ENCODE measurements at places on chromosomes 2 and 18. TPM values are rescaled to one million over a fixed set of nuclear protein-coding genes. Genes with fewer than 3 reads are reported as not detected.
A peak's percentile ranks its signal among the peaks of the same experiment; 100 is the strongest.

- H3K27ac ChIP-seq, result no peak overlapping the region
- no peaks in the 10 kb centered on the region for H3K4me1 ChIP-seq
- H3K36me3 ChIP-seq, result no peaks in the 10 kb centered on the region
- no peak for DNase-seq
These were observed 29.9 kb upstream of the STAT4 start for GRCh38 chr2:191180713-191181112.

Gene CHRND
- not detected for total RNA-seq

Gene EML4
- 167 TPM for total RNA-seq

DNA sequence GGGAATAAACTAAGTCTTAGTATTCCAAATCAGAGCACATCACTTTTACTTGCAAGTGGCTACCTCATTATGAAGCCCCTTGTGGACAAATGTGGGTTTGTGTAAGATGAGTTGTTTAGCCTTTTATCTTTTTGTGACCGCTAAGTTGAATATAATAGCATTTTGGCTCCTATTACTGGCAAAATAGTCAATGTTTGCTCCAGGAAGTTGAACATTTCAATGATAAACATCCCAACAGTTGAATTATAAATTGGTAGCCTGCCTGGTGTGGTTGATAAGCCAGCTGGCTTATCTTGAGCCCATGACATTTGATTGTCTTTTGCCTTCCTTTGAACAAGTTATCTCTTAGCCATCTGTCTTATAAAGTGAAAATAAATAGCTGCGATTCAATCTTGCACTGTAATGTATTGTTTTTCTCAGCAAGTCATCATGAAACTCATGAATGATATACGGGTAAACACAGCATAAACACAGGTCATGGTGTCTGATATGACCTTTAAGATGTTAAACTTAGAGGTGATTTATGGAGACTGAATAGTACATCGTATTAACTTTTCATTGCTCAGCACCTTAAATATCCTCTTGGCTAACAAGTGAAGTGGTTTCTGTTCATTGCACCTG, 338.4 kb downstream of the SOCS6 start:
- no peak overlapping the region for H3K4me3 ChIP-seq
- no peak for DNase-seq
- no peak overlapping the region for H3K27ac ChIP-seq
- no peaks in the 10 kb centered on the region for H3K27me3 ChIP-seq
- H3K36me3 ChIP-seq, result no peaks in the 10 kb centered on the region

Gene RANBP2
- 109 TPM for total RNA-seq

Gene ST8SIA5
- total RNA-seq, result 0.04 TPM

GRCh38 chr2:16707014-16707623, 41.5 kb upstream of the CYRIA start:
- no peaks in the 10 kb centered on the region for H3K4me1 ChIP-seq
- no peak overlapping the region for H3K4me3 ChIP-seq
- H3K27ac ChIP-seq, result no peak overlapping the region
- no peak for DNase-seq

- H3K4me1 ChIP-seq, result no peaks in the 10 kb centered on the region
- H3K36me3 ChIP-seq, result no peaks in the 10 kb centered on the region
- H3K4me3 ChIP-seq, result no peak overlapping the region
- H3K27ac ChIP-seq, result no peak overlapping the region
These were observed 150.6 kb downstream of the RIF1 start for GRCh38 chr2:151560289-151560688.

GRCh38 chr18:35464831-35465279, 32.9 kb downstream of the INO80C start:
- no peaks in the 10 kb centered on the region for H3K4me1 ChIP-seq
- no peaks in the 10 kb centered on the region for H3K27me3 ChIP-seq
- no peak overlapping the region for H3K4me3 ChIP-seq
- no peak for DNase-seq

Gene CABYR
- total RNA-seq, result 12.0 TPM

DNA sequence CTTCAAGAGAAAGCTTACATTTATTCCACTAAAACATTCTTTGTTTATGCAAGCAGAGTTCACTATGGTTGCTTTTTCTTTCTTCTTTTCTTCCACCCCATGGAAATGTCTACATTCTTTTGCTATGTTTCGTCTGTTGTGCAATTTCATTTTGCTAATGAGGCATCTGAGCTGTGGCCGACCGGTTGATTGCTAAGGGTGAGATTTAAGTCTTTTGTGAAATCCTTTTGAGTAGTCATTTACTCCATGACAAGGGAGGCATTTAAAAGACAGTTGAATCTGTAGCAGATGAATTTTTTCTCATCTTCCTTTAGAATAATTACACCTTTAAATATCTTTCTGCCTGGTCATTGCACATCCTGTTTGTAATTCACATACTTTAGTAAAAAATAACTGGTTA, 324.1 kb upstream of the THUMPD2 start:
- peaks cover 38% of the 10 kb centered on the region for H3K4me1 ChIP-seq
- no peaks in the 10 kb centered on the region for H3K27me3 ChIP-seq
- peak; percentile 20 for DNase-seq
- no peak overlapping the region for H3K27ac ChIP-seq
- no peaks in the 10 kb centered on the region for H3K36me3 ChIP-seq

DNA sequence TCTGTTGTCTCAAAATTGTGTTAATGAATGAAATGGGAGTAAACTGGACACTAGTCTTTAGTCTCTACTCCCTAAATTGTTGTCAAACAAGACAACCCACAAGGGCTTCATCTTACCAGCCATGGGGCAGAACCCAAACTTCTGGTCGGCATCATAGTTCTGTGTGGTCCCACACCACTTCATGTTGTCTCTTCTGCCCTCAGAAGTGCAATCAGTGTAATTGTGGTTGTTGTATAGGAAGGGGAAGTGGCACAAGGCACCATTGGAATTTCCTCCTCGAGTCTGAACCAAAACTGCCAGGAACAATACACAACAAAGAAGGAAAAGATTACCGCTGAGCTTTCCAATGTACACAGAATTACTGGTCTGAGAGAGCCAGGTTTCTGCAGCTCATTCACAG, 12.6 kb downstream of the FN1 start:
- H3K27ac ChIP-seq, result no peak overlapping the region
- H3K36me3 ChIP-seq, result peaks cover 3% of the 10 kb centered on the region
- no peaks in the 10 kb centered on the region for H3K4me1 ChIP-seq
- H3K27me3 ChIP-seq, result no peaks in the 10 kb centered on the region

- no peaks in the 10 kb centered on the region for H3K36me3 ChIP-seq
- no peaks in the 10 kb centered on the region for H3K27me3 ChIP-seq
- H3K27ac ChIP-seq, result no peak overlapping the region
- H3K4me1 ChIP-seq, result peaks cover 5% of the 10 kb centered on the region
These were observed 39.4 kb upstream of the PKDCC start for GRCh38 chr2:42008241-42008921.

DNA sequence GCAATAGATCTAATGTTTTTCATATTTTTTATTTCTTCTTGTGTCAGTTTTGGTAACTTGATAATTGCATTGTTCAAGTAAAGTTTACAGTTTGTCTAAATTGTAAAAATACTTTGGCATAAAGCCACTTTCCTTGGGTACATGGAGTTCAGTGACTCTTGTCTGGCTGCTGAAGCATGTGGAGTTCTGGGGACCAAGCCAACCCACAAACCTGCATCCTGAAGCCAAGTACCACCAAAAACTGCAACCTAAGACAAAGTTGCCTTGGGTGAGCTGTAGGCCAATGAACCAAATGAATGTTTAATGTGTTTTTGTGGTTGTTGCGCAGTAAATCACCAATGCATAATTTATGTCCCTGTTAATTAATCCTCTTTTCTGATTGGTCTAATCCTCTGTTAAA, 872.6 kb downstream of the BCL11A start:
- no peaks in the 10 kb centered on the region for H3K27me3 ChIP-seq
- no peaks in the 10 kb centered on the region for H3K4me1 ChIP-seq
- H3K36me3 ChIP-seq, result no peaks in the 10 kb centered on the region
- no peak overlapping the region for H3K4me3 ChIP-seq
- H3K27ac ChIP-seq, result no peak overlapping the region
- DNase-seq, result no peak

Gene PLEK
- total RNA-seq, result not detected

GRCh38 chr2:174338671-174339560, 4.2 kb downstream of the SP9 start:
- peaks cover 100% of the 10 kb centered on the region for H3K27me3 ChIP-seq
- peaks cover 42% of the 10 kb centered on the region for H3K4me1 ChIP-seq
- no peaks in the 10 kb centered on the region for H3K36me3 ChIP-seq
- peak; percentile 79 for DNase-seq

- H3K36me3 ChIP-seq, result no peaks in the 10 kb centered on the region
- H3K4me1 ChIP-seq, result no peaks in the 10 kb centered on the region
- no peak overlapping the region for H3K4me3 ChIP-seq
- no peak for DNase-seq
- H3K27ac ChIP-seq, result no peak overlapping the region
These were observed 48.9 kb upstream of the ACVR1 start for GRCh38 chr2:157925071-157925470.

Gene CD226
- 0.06 TPM for total RNA-seq

Measured in neural progenitor cell (in vitro differentiated cells).